LHCN-M2 (cell line): ENCODE measurements at places on chromosomes 11 and 22.

- peak; percentile 29 for DNase-seq
Observed at GRCh38 chr22:41052661-41053490, 39.5 kb upstream of the EP300 start.

GRCh38 chr22:44994399-44995104 is 15.3 kb downstream of the PHF21B start:
- DNase-seq = no peak

DNA sequence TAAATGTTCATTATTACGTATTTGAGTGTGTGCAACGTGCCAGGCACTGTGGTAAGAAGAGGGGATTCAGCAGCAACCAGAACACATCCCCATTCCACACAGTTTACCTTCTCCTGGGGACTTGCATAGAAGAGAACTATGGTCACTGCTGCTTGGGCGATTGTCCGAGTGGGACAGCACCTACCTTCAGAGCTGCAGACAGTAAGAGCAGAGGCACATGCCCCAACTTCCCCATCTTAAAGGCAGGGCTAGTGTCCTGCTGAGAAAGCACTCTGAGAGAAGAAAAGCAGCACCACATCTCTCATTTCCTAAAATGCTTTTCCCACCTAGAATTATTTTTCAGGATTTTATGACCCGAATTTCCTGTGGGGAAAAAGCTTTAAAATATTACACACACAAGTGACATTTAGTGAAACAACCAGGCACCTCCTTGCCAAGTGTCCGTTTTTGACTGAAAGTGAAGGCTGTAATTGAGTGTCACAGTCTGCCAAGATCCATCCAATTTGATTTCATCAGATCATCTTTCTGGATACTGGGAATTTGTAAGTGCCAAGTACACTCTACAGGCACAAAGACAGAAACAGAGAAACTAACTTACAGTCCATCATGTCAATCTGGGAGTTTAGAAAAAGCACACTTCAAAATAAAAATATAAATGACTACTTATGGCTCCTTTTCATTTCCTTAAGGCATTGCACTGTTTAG is 24.6 kb downstream of the TRAF6 start:
- no peak for DNase-seq

DNA sequence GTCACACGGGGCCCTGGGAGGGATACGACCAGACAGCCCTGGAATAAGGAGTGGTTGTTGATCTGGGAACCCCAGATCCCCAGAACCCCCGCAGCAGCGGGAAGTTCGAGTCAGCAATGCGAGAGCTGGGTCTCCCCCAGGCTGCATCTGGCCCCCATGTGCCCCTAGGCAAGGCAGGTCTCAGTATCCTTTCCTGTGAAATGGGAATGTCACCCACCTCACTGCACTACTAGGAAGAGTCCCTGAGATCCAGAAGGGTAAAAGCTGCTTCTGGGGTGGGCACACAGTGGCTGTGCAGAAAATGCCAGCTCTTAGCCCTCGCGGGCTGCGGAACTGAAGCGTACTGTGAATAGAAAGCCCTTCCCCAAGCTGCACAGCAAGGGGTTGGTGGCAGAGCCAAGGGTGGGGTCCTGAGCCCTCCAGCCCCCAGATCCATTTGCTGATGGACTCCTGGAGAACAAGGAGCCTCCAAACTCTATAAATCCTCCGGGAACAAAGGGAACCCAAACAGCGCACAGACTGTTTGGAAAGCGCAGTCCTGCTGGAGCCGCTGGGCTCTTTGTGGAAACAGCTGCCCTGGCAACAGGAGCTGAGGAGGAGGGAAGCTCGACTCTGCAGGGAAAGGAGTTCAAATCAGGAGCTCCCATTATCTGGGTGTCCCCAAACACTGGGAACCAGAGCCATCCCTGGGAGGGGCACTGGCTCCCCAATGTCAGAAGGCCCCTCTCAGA is 68.2 kb upstream of the SHISAL1 start:
- DNase-seq = no peak

GRCh38 chr11:26134053-26134452 is 197.9 kb upstream of the ANO3 start:
- no peak for DNase-seq

DNA sequence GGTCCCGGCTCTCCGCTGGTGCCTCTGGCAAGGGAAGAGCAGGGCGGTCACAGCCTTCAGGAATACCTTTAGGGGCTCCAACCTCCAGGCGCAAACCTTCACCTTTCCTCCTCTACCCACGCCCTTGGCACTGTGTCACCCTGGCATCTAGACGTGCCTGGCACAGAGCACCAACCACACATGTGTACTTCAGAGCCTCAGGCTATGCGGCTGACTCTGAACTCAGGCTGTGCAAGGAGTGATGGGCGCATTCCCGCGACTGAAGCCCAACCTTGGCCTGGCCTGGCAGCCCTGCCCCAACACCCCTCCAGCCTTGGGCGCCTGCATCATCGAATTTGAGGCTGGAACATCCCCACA is 11.4 kb downstream of the SCARF2 start:
- DNase-seq = no peak

GRCh38 chr11:85685820-85686459 is at the start of gene CCDC89:
TSS of gene CCDC89 (minus strand) at chr11:85686195. CDS start at chr11:85686130, 65 bp downstream.
- DNase-seq = peak; percentile 99

DNA sequence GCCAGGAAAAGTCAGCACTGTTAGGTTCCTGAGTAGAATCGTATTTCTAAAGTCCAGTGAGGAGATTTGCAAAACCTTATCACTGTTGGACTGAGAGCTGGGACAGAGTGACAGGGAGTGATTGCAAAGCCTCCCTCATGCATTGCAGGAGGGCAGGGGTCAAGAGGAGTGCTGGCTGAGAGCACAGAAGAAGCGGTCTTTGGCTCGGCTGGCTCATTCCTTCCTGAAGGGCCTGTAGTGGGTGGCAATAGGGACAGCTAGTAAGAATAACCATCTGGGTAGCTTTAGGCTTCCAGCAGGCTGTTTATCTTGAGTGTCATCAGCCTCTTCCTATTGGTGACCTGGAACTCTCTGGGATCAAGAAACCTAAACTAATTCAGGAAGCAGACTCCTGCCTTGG is 53.4 kb downstream of the CD44 start:
- no peak for DNase-seq

DNA sequence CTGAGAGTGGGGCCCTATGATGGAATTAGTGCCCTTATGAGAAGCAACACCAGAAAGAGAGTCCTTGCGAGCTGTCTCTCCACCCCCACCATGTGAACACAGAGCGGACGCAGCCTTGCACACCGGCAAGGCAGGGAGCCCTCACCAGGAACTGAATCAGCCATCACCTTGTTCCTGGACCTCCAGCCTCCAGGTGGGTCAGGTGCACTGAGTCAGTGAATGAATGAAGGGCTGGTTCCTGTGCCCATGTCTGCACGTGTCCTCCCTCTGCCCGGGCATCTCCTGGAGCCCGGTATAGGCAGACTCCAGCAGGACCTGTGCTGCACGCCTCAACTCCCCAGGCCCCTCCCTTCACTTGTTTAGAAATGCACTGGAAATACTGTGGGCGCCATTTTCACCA is 54.9 kb downstream of the LINC01488 start:
- no peak for DNase-seq

DNA sequence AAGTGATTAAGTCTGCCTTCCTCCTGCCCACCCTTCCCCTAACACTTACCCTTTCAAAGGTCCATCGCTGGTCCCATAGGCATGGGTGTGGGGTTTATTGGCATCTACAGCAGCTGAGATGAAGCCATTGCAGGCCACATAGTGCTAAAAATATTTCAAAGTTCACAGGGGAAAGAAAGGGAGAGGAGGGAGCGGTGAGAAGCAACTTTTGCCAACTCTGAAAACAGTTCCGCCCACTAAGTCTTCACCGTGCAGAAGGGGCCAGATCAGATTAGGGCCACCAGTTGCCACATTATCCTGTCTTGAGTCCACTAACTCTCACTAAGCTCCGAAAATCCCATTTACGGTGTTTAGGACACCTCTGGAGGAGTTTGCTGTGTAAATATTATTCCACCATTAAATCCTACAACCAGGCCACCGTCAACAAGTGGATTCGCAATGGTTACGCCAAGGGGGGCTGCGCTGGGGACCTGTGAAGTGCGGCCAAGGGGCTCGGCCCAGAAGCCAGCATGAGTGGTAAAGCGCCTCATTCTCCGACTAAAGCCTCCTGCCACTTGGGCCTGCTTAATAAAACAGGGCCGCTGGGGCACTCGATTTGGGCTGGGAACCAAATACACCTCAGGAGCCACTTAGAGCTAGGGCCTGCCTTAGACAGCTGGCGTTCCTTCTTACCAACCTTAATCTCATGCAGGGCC is 534.9 kb downstream of the MIAT start:
- DNase-seq = no peak

- DNase-seq = no peak
Observed at GRCh38 chr22:19775496-19776325, 15.1 kb downstream of the TBX1 start.

- DNase-seq = no peak
Observed at GRCh38 chr22:50034126-50035081, 21.8 kb upstream of the IL17REL start.

DNA sequence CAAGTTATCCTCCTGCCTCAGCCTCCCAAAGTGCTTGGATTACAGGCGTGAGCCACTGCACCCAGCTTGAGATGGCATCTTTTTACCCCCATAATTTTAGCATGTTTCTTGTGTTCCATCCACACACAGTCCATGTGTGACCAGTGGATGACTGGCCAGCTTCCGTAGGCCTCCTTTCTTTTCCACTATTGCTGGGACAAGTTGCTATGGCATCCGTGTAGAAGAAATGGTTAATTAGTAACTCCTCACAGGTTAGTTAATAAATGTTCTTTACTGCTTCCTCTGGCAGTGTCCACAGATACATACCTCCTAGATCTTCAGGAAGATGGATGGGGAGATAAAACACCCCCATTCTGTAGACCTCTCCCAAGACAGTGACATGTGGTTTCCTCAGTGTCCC is 154.3 kb upstream of the RASSF10 start:
- no peak for DNase-seq

DNA sequence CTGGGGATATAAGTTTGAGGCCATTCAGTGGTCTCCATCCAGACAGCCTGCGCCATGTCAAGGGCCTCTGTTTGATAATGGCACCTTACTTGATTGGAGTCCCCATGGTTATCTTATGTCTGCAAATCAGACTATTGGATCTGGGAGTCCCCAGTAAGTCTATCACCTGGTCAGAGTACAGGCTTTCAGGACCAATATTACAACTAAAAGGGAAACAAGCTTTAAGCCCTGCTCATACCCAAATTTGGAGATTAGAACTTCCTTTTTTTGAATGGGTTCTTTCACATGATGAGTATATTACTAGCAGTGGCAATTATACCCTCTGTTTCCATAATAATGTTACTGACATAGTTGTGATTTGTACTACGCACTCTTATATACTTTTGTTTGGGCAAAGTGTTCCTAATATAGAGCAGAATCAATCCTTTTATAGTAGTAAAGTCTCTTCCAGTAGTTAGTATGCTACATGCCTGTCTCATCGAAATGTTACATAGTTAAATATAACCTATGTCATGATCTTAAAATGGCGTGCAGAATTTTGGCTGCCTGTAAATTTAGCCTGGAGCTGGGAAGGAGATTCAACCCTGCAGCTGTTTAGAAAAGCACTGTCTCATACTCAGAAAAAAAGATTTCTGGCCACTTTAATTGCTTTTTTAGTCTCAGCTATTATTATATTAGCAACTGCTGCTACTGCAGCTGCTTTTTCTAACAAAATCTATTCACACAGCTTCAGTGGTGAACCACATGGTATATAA is 4.9 kb downstream of the MS4A15 start:
- DNase-seq = no peak
